ENCODE measurements at places on chromosomes 5 and 9. TPM values are rescaled to one million over a fixed set of nuclear protein-coding genes. Genes with fewer than 3 reads are reported as not detected.

GRCh38 chr9:104604801-104605200, 626 bp downstream of the OR13C2 start:
- DNase-seq = no peak

DNA sequence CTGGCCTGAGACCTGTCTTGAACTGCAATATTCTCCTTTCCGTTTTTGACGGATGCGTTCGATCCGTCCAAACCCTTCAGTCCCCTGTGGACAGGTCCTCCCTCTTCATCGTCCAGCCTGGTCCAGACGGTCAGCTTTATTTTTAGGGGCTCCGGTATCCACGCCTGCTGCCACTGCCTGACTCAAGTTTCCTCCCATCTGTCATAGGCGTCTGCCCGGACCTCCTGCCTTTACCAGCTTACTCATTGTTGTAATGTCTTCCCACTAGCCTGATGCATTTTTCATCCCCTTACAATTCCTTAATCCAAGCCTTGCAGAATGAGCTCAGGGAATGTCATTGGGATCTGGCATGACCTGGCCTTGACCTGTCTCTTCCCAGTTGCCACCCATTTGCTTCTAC, 145.8 kb downstream of the TENT4A start:
- DNase-seq = no peak

The ADCY2 gene
- total RNA-seq = 0.25 TPM

GRCh38 chr5:17150531-17150930, 66.9 kb upstream of the BASP1 start:
- no peak for DNase-seq

The ANKRD18A gene
- total RNA-seq = 2.4 TPM

The SPATA31A3 gene
- total RNA-seq = not detected

DNA sequence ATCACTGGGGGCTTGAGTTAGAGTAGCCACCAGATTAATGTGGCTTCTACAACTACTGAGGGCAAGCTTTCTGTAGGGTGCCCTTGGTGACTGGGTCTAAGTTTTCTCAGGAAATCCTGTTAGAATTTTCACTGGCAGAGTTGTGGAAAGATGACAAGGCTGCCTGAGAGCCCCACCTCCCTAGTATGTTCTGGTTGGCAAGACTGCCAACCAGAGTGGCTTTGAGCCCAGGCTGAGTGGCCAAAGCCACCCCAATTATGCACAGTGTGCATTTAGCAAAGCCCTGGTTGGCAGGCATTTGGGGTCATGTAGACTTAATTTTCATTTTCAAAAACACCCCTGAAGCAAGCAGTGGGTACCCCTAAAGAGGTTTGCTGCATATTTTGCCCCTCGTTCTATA, 136.7 kb upstream of the HAPLN1 start:
- DNase-seq = no peak

The TLE1 gene
- total RNA-seq = 64.1 TPM

The LIFR gene
- total RNA-seq = 11.0 TPM

GRCh38 chr5:175378444-175379028, 65.4 kb downstream of the DRD1 start:
- DNase-seq = peak; percentile 97

GRCh38 chr9:123132696-123133095, 99.2 kb downstream of the GPR21 start:
- no peak for DNase-seq

GRCh38 chr5:35161652-35162273, 68.5 kb downstream of the PRLR start:
- DNase-seq = no peak

GRCh38 chr5:105529851-105530250, 1967.3 kb upstream of the NUDT12 start:
- DNase-seq = no peak

The ACOT12 gene
- not detected for total RNA-seq

GRCh38 chr5:133934822-133935666, 33.4 kb downstream of the C5orf15 start:
- DNase-seq = no peak

GRCh38 chr9:97695995-97696802, 941 bp downstream of the XPA start:
- no peak for DNase-seq

GRCh38 chr9:70054521-70054920, 10.9 kb downstream of the MAMDC2 start:
- no peak for DNase-seq

The CCDC171 gene
- total RNA-seq = 3.3 TPM

- no peak for DNase-seq
These were observed 118.7 kb upstream of the GAS1 start for GRCh38 chr9:87065981-87066380.

- no peak for DNase-seq
These were observed 1.1 kb upstream of the SSBP2 start for GRCh38 chr5:81751836-81752643.

The PCDHB10 gene
- total RNA-seq = 3.4 TPM

The PDE6A gene
- not detected for total RNA-seq

The OR1Q1 gene
- not detected for total RNA-seq

DNA sequence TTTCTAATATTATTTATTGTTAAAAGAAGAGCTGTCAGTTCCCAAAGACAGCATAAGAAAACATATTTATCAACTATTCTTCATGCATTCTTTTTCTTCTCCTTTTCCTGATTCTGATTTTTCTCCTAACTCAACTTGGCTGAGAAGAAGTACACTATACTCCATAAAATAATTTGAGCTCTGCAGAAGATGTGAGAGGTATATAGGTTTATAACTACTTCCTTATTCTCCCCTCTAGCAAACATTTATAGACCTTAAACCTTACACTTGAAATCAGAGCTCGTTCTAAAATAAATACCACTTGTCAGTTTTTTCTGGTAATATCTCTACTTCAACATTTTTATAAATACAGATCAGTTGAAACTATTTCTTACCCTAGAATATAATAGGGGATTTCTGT, 724.8 kb upstream of the GRAMD2B start:
- no peak for DNase-seq

All from kidney epithelial cell (primary cell).